ENCODE measurements at places on chromosomes 13 and 19.

GRCh38 chr19:2242092-2242537 lies 5.5 kb downstream of the SF3A2 start:
- no peak for DNase-seq

DNA sequence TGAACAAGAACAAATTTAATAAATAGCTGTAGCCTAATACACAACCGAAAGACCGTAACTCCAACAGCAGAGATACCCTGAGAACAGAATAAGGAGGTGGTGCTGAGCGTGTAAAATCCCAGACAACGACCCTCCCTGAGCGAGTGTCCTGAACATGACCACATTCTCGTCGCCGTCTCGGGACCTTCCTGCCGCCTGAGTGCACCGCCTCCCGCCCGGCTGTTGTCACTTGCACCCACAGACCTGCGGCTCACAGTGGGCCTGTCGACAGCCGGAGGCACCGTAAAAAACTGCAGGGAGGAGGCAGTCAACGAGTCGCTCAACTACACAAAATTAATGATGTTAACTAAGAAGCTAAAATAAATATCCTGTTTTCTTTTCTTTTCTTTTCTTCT lies 35.8 kb upstream of the GRTP1 start:
- peak; percentile 39 for DNase-seq

GRCh38 chr13:24348797-24349515 lies 39.6 kb downstream of the C1QTNF9 start:
- DNase-seq: no peak

DNA sequence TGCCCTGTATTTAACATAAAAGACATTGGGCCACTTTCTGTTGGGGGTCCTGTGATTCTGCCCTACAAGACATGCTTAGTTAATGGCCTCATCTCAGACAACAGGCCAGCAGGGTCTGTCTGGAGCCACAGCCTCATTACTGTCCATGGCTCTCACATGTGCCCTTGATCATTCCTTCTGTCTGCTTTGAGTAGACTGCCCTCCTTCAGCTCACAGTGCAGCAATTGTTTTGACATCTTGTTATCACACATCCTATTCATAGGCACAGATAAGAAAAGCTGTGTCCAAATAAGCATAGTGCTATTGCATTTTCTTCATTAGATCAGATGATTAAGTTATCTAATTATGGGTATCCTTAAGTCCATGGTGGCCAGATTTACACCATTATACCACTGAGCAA lies 127.9 kb downstream of the KCTD12 start:
- DNase-seq: no peak

DNA sequence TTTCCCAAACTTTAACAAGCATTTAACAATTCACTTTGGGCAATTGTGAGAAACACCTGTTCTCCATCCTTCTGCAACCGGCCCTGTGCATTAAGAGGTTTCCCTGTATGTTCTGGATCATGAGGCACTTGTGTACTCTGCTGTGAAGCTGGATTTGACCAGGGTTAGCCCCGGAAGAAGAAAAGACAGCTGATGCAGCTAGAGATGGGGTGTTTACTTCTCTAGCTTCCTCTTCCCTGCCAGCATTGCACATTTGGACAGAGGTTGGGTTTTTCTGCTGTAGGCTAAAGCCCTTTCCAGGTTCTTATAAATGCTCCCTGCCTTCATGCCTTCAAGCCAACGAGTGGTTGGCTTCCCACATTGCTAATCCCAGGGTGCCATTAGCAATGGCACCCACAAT lies 20.9 kb downstream of the MBD3L2B start:
- no peak for DNase-seq

Data from fibroblast of skin of back (primary cell).